ENCODE measurements at places on chromosomes 3 and 15.

- no peak for DNase-seq
These were observed 38.8 kb downstream of the GADL1 start for GRCh38 chr3:30855400-30856292.

DNA sequence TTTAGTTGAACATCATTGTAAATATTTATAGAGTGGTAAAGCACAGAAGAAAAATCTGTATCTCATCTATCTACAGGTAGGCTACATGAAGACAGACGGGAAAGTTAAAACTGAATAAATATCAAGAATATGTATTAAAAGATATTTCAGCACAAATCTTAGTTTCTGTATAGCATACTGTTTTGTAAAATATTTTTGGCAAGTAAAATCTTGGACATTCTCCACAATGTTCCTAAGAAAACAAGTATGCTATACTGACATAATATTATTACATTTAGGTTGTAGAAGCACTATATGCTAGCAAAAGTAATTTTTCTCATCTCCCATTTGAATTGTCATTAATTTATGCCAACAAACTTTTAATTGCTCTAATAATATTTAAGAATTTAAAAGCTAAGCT lies 326.4 kb upstream of the ARL6 start:
- DNase-seq: no peak

GRCh38 chr3:16307832-16308531 lies 43.0 kb downstream of the OXNAD1 start:
- no peak for DNase-seq

GRCh38 chr3:177474652-177475355 lies 277.5 kb upstream of the TBL1XR1 start:
- no peak for DNase-seq

DNA sequence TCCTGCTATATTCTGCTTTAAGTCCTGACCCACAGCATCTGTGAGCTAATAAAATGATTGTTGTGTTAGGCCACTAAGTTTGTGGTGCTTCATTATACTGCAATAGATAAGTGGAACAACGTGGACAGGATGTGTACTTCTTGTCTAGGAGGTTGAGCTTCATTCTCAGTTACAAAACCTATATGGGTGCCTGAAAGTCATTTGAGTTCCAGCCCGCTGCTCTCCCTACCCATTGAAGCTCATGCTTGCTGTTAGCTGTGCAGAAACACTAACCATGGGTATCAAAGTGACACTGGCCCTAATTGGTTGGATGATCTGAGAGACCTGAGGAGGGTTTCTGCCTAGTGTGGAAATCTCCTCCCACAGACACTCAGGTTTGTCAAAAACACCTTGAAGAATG lies 357.2 kb downstream of the PDCD6IP start:
- DNase-seq: no peak

DNA sequence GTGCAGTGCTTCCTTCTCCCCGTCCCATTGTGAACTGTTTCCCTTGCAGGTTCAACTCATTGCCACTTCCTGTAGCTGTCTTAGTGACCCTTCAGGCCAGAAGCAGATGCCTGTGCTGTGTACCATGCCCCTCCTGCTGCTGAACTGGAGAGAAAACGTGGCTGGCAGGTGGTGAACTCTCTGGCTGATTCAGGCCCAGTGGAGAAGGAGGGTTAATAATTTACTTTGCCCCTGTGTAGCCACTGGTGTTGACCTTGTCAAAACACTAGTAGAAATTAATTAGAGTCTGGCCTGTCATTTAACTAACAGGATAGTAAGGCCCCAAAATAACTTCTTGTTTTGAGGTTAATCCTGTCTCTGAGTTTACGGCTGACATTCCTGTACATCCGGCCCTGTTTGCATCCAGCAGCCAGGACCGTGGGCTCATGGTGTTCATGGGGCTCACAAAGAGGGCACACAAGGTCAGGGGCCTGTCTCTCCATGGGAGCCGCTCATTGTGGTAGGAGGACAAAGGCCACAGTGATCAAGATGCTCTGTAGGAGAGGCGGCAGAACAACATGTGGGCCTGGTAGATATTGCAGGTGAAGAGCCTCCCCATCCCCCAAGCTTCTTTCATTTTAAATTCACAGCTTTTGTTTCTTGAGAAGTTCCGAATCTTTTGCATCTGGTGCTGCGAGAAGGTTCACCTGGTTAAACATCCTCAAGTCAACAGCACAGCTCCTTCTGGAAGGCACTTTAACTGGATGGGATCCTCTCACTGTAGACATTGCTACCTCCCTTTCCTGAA lies 101.6 kb downstream of the CGNL1 start:
- DNase-seq: no peak

DNA sequence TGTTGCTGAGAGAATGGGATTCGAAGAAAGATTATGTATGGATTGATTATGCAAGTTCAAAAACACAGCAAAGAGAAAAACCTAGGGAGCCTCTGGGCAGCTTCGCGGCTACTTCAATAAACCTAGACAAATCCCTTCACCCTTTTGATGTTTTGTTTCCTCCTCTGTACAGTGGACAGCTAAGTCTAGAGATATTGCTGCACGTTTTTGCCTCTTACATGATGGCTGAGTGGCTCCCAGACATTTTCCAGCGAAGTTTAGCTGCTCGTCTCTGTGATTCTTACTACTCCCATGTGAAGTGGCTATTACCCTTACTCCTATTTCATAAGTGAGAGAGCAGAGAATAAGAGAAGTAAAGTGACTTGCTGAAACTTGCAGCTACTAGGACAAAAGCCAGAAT lies 695.0 kb upstream of the GRM7 start:
- DNase-seq: no peak

DNA sequence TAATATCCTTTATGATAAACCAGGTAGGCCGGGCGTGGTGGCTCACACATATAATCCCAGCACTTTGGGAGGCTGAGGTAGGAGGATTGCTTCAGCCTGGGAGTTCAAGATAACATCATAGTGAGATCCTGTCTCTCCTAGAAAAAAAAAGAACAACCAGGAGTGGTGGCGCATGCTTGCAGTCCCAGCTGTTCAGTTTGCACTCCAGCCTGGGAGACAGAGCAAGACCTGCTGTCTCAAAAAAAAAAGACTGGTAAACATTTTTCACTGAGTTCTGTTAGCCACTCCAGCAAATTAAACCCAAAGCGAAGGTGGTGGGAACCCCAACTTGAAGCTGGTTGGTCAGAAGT lies 9.6 kb upstream of the IRAK2 start:
- no peak for DNase-seq

DNA sequence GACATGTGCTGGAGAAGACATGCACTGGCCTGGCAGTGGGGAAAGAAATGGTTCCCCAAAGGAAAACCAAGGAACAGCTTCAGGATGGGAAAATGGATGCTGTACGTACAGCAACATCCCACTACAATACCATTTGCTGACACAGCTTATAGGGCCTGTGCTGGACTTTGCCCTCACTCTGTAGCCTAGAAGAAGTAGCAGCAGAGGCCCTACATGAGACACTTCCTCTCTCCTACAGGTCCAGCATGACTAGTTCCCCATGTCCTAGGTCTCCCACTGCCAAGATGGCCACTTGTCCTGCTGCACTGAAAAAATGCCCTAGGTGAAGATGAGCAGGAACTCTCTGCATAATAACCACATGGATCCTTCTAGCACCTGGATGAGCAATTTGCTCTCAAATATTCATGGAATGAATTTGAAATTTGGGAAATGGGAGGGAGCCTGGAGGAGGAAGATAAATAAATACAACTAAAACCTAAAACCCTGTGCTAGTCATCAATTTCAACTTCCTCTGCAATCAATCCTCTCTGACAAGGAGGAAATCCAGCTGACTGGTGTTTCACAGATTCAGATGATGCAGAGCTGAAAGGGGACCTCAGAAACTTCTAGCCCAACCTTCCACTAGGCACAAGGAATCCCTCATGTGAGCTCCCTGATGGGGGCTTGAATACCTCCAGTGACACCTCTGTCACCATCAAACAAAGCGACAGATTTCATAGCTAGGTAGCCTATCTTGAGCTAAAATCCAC lies 514.3 kb upstream of the PPP2R3A start:
- DNase-seq: no peak

GRCh38 chr3:50350213-50350526 lies 405 bp downstream of the NPRL2 start:
- DNase-seq: no peak

- DNase-seq: no peak
These were observed 13.7 kb downstream of the USP13 start for GRCh38 chr3:179666436-179667035.

- DNase-seq: no peak
These were observed 30.5 kb upstream of the GALNT15 start for GRCh38 chr3:16143861-16144447.

DNA sequence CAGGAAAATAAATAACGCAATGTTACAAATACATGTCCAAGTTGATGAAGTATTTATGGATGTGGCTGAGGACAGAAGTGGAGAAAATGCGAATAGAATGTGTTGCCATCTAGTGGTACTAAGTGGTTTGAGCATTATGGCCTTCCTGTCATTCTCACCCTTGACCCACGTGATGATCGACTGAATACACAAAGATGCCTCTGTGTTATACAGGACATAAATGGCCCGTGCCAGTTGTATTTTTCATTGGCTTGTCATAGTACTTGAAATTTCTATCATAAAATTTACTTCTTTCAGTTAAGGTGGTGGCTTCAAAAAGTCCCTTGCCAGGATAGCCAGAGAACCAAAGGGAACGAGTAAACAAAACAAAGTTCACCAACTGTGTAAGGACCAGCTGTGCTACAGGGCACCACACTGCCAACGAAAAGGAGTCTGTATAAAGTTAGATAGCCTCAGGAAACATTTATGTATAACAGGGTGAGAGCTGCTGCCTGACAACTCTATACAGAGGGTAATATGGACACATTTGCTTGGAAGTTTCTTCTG lies 103.7 kb downstream of the MYH15 start:
- no peak for DNase-seq

GRCh38 chr15:96223939-96224338 lies 106.6 kb upstream of the NR2F2 start:
- no peak for DNase-seq

DNA sequence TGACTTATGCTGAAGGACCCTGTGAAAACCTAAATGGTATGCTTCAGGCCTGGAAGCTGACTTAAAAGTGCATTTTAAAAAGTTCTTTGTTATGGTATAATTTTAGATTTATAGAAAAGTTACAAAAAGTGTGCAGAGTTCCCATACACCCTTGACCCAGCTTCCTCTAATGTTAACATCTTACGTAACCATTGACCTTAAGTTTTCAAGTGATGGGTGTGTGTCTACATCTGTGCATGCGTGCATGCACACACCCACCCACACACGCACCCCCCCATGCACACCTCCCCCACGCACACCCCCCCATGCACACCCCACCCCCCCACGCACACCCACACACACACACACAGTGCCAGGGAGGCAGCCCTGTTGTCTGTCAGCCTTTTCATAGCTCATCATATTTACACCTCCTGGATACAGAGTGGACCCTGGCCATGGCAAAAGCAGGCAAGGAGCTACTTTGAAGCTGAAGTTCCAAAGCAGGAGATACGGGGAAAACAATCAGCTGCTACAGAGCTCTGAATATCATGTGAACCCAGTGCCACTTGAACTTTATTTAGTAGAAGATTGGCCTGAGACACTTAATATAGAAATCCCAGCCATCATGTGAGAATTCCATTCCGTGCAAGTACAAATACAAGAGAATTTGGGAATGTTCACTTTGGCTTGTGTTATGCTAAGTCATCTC lies 30.0 kb upstream of the TRAK1 start:
- DNase-seq: no peak
